Esophagus muscularis mucosa (tissue), 4 donors: ENCODE measurements at places on chromosomes 7 and 10. TPM values are rescaled to one million over a fixed set of nuclear protein-coding genes. Genes with fewer than 3 reads are reported as not detected.

WNT8B gene
- not detected for total RNA-seq

DNA sequence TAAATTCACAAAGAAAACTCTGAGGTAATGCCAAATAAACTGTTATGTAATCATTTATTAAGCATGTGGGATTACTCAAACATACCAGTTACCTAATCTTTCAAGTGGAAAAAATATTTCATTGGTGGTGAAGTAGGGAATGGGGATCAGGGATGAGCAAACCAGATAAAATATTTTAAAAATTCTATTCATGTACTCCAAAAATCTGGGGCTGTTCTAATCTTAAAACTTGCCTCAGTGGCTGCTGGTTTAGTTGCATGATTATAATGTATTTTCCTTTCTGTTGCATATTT, 19.5 kb downstream of the LMOD2 start:
- DNase-seq: no peak

EVX1 gene
- not detected for total RNA-seq

DNA sequence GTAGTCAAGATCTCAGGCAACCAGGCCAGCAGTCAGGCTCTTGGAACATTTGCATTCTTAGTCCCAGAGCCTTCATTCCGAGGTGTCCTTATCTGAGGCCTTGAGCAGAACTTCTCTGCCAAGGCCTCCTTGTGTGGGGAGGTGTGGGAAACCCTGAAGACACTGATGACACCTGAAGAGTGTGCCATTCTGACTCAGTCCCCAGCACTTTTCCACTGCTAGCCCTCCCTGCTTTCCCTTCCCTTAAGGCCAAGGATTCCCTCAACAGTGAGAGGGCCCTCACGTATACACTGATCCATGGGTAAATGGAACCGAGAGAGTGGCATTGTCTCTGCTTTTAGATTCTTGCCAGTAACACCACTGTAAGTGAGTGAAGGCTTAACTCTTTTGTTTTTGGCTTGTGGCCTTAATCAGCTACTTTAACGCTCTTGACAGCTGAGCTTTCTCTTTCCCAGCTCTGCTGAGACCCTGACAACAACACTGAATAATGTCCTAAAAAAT, 30.3 kb downstream of the TRDMT1 start:
- DNase-seq: no peak

DNA sequence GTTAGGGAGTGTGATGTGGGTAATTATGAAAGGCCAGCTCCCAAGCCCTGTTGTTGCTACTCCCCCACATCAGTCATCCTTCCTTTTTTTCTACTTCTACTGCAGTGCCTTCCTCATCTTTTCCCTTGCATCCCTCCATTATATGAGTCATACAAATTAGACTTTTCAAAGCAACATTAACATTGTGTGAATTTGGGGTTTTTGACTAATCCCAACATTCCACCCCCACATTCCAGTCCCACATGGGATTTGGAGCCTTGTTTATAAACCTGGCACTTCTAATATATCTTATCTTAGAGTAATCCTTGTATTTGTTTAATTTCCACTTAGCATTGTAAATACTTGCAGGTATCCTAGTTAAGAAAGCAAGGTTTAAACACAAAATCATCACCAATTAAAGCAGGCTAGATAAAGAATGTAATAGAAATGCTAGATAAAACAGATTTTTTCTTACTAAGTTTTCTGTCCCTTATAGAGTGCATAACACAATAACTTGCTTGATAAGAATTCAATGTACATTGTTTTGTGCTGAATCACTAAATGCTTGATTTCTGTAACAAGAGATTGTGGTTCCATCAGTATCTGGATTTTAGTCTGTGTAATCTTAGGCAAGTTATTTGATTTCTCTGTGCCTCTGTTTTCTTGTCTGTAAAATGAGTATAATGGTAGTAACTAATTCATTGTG, 165.8 kb downstream of the CFTR start:
- no peak for DNase-seq

DNA sequence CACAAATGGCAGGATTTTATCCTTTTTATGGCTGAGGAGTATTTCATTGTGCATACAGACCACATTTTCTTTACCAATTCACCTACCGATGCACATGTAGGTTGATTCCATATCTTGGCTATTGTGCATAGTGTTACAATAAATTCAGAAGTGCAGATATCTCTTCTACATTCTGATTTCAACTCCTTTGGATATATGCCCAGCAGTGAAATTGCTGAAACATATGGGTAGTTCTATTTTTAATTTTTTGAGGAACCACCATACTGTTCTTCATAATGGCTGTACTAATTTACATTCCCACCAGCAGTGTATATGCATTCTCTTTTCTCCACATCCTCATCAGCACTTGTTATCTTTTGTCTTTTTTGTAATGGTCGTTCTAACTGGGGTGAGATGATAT, 1290.3 kb downstream of the XPNPEP1 start:
- DNase-seq: no peak

GRCh38 chr7:24035366-24036032, 248.5 kb upstream of the NPY start:
- DNase-seq: peak; percentile 60

ZYX gene
- 267 TPM for total RNA-seq

POR gene
- total RNA-seq: 71.4 TPM

TNPO3 gene
- 36.8 TPM for total RNA-seq

DNA sequence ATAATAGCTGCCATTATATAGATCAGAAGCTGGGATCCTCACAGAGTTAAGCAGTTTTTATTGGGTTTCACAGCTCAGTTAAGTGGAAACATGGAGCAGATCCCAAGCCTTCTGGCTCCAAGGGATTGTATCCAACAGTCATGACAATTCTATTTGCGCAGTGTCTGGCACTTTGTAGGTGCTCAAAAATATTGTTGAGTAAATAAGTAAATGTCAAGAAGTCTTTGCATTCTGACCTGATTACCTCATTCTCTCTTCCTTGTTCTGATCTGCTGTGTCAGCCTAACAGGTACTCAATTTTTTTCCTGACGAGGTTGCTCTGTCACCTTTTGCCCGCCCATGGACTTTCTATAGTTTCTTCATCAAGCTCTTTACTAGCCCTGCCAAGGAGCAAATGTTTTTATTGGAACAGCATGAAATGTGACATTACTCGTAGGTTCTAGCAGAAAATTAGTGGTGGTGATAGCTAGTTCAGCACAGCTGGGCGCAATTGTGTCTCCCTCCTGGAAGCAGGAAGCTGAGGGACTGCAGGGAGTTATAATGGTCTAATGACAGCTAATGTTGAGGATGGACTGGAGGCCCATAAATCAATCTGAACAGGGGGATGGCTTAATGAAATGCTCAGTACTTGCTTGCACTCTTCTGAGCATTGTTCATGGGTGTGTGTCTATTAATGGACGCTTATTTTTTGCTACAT, 680.2 kb downstream of the CCSER2 start:
- no peak for DNase-seq

SEPTIN7 gene
- total RNA-seq: 262 TPM

TMEM26 gene
- total RNA-seq: 0.13 TPM

GRCh38 chr10:7305053-7305452, 105.8 kb downstream of the SFMBT2 start:
- peak; percentile 8 for DNase-seq

DNA sequence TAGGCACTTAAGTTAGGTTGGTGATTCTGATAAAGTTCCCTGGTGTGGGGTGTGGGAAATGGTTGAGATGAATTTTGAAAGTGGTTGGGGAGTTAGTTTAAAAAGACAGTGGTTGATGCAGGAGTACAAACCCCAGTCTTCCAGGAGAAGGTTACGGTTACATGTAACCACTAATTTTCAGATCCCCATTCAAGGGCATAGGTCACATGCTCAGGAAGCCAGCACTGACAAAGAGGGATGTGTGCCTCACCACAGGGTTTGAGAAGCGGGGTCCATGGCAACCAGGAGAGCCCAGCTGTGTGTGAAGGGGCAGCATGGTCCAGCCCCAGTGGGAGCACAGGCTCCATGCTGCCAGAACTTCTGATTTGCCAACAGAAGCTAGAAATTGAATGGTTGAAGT, 144.2 kb downstream of the MDFIC start:
- DNase-seq: no peak

NACAD gene
- total RNA-seq: 7.3 TPM

- DNase-seq: no peak
Observed at GRCh38 chr10:98997596-98997995, 238.1 kb downstream of the HPSE2 start.

GRCh38 chr7:105268056-105268455, 120.7 kb downstream of the SRPK2 start:
- no peak for DNase-seq

- DNase-seq: no peak
Observed at GRCh38 chr7:112771166-112771565, 19.0 kb downstream of the TMEM168 start.

XRCC2 gene
- total RNA-seq: 0.57 TPM

OR2A42 gene
- total RNA-seq: not detected

GRCh38 chr7:114941692-114942091, 19.8 kb downstream of the MDFIC start:
- no peak for DNase-seq
